Nucleus accumbens (tissue), 56 donors: ENCODE measurements at places on chromosomes 3 and 15.

GRCh38 chr3:49255718-49256511 is 21.1 kb downstream of the C3orf62 start:
- no peak for DNase-seq

- no peak for DNase-seq
Observed at GRCh38 chr15:76866008-76866407, 39.1 kb downstream of the SCAPER start.

GRCh38 chr3:58214484-58215316 is 3.9 kb upstream of the DNASE1L3 start:
- DNase-seq, result no peak

DNA sequence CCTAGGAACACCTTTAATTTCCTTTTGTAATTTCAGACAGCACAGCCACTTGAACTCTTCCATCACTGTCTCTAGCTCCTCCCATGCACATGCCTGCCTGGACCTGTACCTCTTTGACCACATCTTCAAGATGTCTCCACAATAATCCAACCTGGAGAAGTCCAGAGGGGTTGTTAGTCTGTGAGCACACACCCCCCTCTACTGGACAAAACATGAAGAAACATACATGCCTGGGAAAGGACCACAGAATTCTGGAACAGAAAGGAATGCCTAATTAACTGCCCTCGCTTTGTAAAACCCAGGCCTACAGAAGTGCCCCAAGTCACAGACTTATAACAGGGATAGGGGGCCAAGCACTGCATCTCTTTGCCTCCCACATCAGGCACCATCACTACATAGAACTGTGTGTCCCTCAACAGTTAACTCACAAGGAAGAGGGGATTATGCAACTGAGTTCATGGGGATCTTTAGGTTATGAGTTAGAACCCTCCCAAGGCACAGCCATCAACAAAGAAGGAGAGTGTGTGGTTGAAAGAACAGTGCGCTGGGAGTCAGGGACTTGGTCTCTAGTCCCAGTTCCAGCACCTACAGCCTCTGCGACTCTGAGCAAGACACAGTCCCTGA is 61.7 kb downstream of the FMN1 start:
- no peak for DNase-seq

DNA sequence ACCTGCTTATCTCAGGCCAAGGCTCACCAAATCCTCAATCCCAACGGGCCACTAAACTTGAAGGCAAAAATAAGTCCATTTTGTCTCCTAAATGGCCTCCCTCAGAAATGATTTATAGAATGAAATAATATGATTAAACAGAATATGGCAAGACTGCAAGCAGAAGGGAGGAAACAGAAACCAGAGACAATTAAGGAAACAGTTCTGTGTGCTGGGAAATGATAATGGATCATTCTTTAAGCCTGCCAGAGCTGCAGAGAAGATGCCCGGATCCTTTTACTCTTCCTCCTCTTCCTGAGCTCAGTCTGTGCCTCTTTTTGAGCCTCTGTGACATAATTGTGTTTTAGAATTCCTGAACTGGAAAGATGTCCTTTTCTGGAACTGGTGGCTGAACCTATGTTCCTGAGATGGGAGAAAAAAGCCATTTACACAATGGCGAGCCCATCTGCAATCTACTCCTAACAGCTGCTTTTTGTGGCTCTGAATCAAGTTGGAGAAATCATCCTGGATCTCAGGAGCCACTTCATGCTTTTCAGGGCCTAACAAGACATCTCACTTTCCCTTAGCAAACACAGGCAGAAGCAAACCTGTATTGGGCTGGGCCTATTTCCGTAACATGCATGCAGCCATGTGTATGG is 2.8 kb upstream of the ABHD2 start:
- no peak for DNase-seq

DNA sequence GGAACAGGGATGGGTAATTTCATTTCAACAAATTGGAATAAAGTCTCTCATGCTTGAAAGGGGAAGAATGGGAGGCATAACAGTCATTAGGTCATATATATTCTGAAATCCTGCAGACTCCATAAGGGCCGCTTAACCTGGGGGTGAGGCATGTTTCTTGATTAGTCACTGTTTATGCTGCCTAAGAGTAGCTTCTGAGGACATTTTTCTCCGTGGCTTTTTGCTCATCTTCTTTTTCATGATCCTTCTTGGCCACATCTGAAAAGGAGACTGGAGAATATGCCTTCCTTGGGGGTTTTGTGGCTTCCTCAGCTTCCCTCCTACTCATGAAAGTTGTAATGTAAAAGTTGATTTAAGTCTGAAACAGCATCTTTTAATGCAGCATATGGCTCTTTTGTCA is 20.0 kb upstream of the CFAP20DC start:
- DNase-seq, result no peak

GRCh38 chr3:11145888-11146287 is 8.4 kb upstream of the HRH1 start:
- no peak for DNase-seq

DNA sequence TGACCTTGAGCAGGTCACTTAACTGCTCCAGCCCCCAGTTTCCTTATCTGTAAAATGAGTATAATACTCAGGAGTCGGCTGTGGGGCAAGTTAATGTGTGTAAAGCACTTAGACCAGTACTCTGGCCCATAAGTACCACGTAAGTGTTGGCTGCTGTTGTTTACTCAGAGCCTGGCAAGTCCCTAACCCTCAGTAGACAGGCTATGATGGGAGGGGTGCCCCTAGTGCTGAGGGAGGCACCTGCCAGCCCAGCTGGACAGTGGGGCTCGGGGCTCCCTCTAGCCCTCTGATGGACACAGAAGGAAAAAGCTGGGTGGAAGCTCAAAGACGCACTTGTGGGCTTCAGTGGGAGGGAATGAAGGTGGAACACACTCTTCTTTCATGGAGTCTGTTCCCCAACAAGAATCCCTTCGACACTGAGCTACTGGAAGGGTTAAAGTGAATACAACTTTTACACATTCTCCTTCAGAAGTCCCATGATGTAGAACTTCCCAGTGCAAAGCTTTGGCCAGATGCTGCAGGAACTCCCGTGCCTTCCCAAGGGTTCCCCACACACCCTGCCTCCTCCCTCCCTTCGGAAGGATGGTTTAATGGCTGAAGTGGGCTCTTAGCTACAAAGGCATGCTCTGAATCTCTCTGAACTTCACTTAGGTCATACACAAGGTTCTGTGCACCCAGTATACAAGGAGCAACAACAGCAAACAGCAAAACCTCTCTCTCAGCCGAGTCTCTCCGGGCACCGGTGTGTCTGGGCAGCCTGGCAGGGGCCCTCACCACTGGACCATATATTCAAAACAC is 25.4 kb downstream of the TMEM44 start:
- no peak for DNase-seq

GRCh38 chr3:57140894-57141293 is 24.3 kb downstream of the IL17RD start:
- DNase-seq, result no peak

DNA sequence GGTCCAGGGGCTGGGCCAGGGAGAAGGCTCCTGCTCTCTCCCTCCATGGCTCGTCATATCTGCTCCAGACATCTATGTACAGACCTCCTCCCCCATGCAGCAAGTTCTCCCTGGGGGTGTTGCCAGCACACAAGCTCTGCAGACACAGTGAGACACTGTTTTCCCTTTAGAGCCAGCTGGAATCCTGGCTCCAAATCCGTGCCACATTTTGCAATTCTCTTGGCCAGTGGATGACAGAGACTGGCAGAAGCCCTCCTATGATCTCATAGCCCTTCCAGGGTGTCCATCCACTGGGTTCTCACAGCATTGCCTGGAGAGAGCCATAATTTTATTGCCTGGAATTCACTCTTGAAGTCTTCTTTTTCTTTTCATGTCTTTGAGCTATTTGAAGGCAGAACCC is 203.9 kb downstream of the TLE3 start:
- no peak for DNase-seq

GRCh38 chr3:41502481-41502880 is 303.2 kb downstream of the CTNNB1 start:
- no peak for DNase-seq

DNA sequence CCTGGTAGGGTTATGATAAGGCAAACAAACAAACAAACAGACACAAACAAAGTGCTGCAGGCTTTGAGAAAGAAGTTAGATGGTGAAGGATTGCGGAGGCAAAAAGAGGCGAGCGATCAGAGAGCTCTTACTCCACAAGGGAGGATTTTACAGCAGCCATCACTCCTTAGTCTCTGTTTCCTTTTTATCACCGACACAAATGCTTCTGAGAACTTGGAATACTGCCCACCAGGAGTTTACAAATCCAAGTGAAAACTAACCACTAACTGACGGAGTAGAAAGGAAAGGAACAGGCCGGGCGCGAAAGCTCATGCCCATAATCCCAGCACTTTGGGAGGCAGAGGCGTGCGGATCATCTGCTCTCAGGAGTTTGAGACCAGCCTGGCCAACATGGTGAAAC is 35.6 kb upstream of the GPR160 start:
- no peak for DNase-seq

DNA sequence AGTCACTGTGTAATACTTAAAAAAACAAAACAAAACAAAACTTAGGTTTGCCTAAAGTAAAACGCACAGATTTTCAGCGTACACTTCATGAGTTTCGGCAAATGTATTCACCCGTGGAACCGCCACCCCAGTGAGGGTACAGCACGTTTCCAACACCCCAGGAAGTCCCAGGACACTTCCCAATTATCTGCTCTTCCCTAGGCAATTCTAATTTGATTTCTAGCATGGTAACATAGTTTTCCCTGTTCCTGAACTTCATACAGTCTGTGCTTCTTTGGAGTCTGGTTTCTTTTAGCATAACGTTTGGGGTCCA is 497 bp upstream of the CLASP2 start:
- no peak for DNase-seq

DNA sequence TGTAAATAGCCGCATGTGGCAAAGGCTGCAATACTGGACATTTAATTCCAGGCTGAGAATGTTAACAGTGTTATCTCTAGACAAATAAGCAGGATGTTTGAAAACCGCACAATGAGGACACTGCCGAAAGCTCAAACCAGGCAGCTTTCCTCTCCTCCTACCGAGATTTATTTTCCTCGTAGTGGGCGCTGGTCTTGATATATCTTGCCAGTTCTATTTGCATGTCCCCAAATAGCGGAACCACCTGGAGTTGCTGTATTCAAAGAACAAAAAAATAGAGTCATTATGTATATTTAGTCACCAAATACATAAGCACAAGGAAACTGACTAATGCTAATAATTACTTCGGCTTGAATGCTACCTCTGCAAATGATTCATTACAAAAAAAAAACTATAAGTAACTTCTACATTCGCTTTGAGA is 46.5 kb downstream of the CYFIP1 start:
- no peak for DNase-seq

GRCh38 chr3:115999613-116000012 is 376.3 kb downstream of the GAP43 start:
- no peak for DNase-seq

- DNase-seq, result no peak
Observed at GRCh38 chr3:140447136-140447535, 230.7 kb upstream of the TRIM42 start.

DNA sequence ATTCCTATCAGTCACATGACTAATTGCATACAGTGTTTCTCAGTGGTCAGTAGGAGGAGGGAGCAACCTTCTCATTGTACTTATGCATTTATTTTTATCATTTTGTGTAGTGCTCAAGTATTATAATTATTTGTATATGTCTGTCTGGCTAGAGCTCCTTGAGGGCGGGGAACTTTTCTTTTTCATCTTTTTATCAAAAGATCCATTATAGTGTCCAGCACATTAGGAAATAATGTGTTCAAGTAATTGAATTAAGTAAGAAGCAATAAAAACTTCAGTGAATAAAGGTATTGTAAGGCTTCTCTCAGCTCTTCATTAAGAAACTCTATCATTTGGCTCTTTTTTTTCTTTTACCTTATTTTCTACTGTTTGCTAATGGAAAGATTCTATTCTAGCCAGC is 18.8 kb downstream of the FGF7 start:
- no peak for DNase-seq

DNA sequence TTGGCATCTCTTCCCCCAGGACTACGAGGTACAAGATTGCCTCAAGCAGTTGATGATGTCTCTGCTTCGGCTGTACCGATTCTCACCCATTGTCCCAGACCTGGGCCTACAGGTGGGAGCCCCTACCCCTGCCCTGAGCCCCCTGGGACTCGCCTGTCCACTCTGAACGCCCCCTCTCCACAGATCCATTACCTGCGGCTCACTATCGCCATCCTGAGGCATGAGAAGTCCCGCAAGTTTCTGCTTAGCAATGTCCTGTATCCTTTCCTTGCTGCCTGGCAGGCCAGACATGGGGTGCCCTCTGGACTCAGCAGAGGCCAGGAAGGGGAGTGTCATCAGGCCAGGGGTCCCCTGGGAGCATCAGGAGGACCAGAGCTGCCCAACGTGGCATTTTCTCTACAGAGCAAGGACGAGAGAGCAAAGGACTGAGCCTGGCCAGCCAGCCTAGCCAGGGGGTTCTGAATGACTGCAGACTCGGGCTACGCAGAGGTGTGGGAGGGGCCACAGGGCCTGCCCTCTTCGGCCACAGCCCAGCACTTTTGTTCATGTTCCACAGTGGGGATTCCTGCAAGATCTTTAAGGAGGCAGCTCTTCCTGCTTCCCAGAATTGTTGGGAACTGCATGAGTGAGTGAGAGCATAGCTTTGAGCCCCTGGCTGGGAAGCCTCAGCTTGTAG is 11.2 kb downstream of the RNF123 start:
- DNase-seq, result no peak

DNA sequence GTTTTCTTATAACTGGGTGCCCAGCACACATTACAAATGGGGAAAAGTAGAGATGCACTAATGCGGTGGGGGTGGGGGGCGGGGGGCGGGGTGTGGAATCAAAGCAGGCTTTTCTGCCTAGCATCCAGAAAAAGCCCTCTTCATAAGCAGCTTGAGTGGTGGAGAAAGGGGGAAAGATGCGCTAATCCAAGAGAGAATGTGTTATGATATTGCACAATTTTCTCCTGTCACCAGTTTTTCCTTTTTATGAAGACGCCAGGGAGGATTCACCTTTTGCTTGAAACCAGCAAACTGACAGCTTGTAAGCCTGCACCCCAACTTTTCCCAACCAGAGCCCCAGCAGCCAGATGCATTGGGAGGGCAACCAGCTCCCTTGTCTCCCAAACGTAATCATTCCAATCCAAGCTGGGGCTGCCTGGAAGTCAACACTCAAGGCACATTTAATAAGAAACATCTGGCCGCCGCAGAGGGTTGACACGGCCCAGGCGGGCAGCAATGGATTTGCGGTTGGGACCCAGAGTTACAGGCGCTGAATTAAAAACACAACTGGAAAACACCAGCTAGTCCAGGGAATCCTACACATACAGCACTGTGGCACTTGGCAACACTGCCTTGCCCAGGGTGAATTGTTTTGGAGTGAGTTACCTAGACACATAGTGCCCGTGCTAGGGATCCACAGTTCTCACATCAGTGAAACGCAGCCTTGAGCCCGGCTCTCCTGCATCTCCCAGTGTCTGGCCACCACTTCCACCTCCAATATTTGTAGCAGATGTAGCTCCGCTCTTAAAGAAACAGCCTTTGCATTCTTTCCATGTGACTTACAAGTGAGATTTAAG is 218.5 kb upstream of the PRICKLE2 start:
- DNase-seq, result no peak

- DNase-seq, result no peak
Observed at GRCh38 chr3:108599677-108600409, 10.3 kb downstream of the DZIP3 start.

- no peak for DNase-seq
Observed at GRCh38 chr3:75192146-75192616, 471.9 kb upstream of the FRG2C start.
